MG63 (cell line): ENCODE measurements at places on chromosomes 12 and 14.

DNA sequence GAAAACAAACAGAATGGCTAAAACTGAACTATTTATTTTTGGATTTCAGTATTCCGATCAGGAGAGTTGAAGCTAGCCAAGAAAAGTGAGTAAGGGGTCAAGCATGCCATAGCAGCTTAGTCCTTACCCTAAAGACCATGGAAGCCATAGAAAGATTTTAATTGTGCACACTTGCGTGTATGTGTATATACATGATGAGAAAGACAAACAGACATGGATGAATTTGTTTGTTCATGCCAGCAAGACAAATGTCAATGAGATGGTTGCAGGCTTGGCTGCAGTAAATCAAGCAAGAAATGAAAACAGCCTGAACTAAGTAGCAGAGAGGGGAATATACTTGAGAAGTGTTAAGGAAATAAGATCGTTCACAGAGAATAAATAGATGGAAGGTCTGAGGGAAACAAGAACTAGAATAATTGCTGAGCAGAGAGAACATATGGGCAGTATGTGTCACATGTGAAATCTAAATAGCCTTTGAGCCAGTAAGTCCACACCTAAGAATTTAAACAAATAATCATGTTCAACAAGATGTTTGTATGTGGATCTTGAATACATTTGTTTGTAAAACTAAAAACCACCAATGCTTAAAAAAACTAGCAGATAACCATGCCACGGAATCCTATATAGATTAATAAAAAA lies 14.8 kb downstream of the SNW1 start:
- DNase-seq = no peak

GRCh38 chr12:7793211-7793610 lies 4.0 kb downstream of the NANOG start:
- no peak for DNase-seq

DNA sequence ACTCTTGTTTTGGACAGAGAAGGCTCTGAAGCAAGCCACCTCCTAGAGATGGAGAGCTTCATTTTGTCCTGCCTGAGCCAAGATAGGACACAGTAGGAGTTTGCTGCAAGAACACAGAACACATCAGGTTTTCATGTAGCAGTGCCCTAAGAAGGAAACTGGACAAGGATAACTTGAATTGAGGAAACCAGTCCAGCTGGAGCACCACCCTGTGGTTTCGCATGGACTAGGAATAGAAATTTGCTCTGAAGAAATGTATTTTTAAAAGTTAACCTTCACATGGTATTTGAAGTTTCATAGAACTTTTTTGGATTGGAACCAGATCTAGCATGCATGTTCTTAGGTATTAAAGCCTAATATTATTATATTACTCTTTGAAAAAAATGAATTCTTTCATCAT lies 68.8 kb downstream of the RERG start:
- no peak for DNase-seq

DNA sequence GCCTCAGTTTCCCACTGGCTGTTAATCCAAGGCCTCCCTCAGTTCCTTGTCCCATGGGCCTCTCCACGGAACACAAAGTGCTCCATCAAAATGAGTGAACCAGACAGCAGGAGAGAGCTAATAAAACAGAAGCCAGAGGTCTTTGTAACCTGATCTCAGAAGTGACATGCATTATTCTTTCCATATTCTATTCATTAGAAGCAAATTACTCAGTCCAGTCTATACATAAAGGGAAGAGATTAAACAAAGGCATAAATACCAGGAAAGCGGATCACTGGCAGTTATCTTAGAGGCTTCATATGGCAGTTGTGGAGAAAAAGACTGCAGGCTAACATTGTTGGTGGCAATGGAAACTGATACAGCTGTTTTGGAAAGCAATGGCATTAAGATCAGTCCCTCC lies 170.6 kb upstream of the GARIN6 start:
- no peak for DNase-seq

DNA sequence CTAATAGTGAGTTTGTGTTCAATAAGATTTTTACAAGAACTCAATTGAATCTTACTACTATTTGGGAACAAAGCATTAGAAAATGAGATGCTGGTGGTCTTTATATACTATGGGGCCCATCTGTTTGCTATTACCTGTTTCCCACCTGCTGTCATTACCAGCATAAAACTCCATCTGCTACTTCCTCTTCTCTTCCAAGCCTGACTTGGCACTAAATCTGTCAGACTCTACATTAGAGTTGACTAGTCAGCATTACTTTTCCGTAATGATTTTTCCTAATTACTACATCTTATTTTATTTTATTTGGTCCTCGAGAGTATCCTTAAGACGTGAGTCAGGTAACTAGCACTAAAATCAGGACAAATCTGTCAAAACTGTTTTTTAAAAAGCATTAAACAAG lies 68.1 kb upstream of the KRR1 start:
- no peak for DNase-seq

DNA sequence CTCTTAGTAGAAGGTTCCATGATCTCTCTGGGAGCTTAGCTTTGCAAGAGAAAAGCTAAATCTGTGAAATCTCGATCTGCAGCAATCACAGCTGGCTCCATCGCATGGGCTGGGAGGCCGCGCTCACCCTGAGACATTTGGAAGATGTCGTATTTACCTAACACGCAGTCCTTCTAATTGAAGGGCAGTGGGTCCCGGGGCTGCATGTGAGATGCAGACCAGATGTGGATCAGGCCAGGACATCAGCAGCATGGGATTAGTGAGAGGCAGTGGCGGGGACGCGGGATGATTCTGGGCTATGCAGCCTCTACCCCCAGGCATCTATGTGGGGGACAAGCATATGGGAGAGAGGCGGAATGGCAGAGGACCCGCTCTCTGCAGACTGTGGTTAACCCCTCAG lies 312.4 kb upstream of the RTL1 start:
- no peak for DNase-seq

DNA sequence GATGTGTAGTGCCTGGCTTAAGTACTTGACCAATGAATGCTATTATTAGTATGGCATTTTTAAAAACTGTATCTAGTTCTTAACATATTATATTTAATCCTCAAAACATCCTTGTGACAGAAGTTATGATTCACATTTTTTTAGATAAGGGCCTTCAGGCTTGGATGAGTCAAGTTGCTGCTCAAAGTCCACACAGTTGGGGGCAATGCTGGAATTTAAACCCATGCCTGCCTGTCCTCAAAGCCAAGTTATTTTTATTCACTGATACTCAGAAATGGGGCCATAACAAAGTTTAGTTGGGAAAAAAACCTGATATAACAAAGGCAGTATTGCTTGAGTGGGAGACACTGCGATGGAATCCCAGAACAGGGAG lies 50.6 kb downstream of the RFX4 start:
- DNase-seq = peak; percentile 49

- DNase-seq = no peak
Observed at GRCh38 chr14:78424311-78424710, 254.1 kb downstream of the NRXN3 start.

GRCh38 chr12:50568338-50569091 lies 63.7 kb downstream of the DIP2B start:
- DNase-seq = no peak

- DNase-seq = peak; percentile 62
Observed at GRCh38 chr14:87067591-87067990, 925.4 kb downstream of the GALC start.

DNA sequence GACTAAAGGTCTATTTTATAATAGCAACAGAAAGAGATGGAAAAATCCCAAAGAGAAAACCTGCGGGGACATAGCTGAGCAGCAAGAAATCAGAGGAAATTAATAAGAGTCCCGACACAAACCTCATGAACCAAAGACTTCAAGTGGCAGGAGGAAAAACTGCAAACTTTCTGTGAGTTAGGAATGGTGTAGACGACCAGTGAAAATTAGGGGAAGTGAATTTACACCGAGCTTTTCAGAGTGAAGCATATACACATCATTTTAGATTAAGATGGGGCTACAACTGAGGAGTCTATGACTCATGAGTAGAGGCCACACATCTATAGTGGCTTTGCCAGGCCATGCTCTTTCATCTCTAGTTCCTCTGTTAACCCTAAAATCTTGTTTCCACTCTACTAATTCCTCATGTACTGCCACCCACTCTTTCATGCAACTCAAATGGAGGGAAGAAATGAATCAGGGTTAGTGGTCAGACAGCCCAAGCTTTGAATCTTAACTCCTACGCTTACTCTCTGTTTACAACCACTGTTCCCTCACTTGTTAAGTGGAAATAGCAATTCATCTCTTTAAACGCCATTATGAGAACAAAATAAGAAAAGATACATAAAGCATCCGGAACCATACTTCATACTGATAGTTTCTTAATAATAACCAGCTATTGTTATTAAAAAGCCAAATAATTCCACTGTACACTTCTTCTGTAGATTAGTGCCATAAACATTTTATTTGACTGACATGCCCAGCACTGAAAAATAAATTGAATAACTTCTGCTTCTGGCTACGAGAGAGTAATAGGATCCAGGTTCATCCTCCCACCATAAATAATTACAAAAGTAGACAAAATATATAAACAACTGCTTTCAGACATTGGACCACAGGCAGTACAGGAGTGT lies 219.3 kb downstream of the RMST start:
- DNase-seq = no peak
